ENCODE measurements at places on chromosomes 7 and 10. TPM values are rescaled to one million over a fixed set of nuclear protein-coding genes. Genes with fewer than 3 reads are reported as not detected.

- no peak for DNase-seq
Observed at GRCh38 chr10:14555807-14556206, 218.9 kb downstream of the FAM107B start.

GRCh38 chr7:2843711-2844152, 376 bp downstream of the GNA12 start:
- peak; percentile 38 for DNase-seq

DNA sequence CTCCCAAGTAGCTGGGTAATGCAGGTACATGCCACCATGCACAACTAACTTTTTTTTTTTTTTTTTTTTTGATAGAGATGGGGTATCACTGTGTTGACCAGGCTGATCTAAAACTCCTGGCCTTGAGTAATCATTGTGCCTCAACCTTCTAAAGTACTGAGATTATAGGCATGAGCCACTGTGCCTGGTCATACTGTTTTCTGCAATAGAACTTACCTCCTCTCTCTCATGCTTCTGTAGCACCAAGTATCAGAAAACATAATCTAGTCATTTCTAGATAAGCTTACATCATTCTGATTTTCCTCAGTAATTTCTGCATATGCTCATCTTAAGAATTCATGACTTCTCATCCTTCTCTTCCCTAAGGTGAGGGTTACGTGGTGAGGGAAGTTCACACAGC, 210.0 kb downstream of the IMMP2L start:
- DNase-seq: no peak

SORCS1 gene
- total RNA-seq: not detected

- peak; percentile 68 for DNase-seq
Observed at GRCh38 chr7:37333075-37333474, 115.6 kb downstream of the ELMO1 start.

DNA sequence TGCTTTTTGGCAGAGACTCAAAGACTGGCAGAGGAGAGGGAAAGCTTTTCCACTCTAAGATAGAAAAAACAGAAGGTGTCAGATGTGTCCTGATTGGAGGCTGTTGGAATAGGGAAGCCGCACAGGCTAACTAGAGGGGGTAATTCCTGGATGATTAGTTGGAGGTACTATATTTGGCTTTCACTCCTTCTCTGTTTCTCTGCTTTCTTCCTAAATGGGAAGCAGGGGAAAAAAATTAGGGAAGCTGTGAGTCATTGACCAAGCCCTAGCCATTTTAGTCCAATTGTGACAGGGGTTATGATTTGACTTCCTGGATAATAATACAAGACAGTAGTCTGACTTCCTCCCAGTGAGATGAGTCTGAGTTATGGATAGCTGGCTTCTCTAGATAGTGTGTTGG, 475.2 kb upstream of the CELF2 start:
- no peak for DNase-seq

GRCh38 chr7:37673523-37673922, 10.0 kb upstream of the GPR141 start:
- DNase-seq: no peak

DNA sequence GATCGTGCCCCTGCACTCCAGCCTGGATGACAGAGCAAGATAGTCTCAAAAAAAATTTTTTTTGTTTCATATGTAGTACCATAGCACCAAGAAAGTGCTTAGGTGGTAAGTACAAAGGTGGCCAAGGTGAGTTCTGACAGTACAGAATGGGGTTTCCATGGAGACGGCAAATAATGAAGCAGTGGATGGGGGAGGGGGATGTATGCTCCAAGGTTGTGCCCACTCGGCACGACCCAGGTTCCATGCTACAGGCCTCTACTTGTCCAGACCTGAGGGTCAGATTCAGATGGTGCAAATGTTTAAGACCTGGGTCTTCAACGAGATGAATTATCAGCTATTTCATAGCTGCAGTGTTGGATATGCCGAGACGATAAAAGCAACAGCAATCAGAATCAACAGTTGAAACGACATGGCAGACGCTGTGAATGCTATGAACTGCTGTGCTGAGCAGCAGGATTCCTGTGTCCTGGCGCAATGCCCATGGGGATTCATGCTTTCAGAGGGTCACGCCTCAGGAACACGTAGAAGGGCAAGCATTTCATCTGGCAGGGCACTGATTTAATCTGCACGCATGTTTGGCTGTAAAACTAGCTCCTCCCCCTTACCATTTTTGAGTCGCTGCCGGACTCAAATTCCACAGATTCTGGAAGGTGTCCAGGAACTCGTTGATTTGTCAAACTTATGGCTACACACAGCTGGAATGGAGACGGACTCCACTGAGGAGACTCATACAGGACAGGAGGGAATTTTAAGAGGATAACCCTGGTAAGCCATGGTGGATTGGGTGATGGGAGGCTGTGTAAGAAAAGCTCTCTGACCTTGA, 256.5 kb downstream of the FRMD4A start:
- peak; percentile 96 for DNase-seq

GRCh38 chr7:43240565-43240964, 128.1 kb downstream of the HECW1 start:
- DNase-seq: no peak

FAM237B gene
- total RNA-seq: not detected

GFRA1 gene
- 49.4 TPM for total RNA-seq

PIK3CG gene
- not detected for total RNA-seq

DNA sequence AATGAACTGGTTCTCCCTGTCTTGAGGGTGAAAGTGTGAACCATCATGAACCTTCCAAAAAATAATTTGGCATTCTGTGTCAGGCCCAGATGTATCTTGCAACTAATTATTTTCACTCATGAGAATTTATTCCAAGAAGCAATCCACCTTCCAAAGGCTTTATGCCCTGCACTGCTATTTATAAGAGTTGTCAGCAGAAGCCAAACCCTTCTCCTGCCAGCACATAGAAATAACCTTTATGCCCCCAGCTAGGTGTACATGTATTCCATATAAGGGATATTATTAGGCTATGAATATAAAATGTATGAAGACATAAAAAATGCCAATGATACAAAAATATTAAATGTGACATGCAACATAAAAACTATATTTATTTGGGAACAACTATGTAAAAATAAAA, 69.0 kb upstream of the GDF10 start:
- DNase-seq: no peak

Data from M059J (cell line).